Tongue (tissue), 3 donors: ENCODE measurements at places on chromosomes 6 and 20. TPM values are rescaled to one million over a fixed set of nuclear protein-coding genes. Genes with fewer than 3 reads are reported as not detected.

FRMD1 gene
- total RNA-seq: 0.41 TPM

OR12D1 gene
- total RNA-seq: not detected

HLA-DMB gene
- 6.6 TPM for total RNA-seq

SMOC2 gene
- total RNA-seq: 33.5 TPM

PTCHD4 gene
- 1.4 TPM for total RNA-seq

WFDC5 gene
- total RNA-seq: not detected

DNA sequence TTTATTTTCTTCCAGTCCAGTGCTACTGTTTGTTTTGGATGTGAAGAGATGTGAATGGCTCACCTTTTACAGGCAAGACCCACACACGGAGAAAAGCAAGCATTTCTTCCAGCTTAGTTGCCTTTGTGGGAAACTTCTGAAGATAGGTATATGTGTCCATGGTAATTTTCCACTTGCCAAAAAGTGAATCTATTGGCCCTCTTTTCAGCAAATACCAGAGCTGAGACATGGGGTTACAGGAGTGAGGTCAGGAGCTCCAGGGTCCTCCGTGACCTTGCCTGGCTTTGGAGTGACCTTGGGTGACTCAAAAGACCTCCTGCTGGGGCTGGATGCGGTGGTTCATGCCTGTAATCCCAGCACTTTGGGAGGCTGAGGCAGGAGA, 166.7 kb downstream of the SCML4 start:
- DNase-seq: no peak

DNA sequence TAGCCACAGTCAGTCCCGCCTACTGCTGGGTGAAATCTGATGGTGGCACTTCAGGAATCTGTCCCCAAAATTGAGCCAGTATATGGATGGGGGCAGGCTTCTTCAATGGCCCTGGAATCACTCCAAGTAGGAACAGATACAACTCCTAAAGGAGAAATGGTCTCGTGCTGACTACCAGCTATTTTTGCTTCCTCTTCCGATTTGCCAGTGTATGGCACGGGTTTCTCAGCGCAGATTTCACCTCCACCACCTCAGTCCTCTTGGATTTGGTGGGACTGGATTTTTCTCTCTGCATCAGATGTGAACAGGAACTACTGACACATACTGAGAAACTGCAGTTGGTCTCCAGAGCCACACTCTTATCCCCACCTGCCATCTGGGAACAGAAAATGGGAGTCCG, 27.2 kb downstream of the PNPLA1 start:
- no peak for DNase-seq

GRCh38 chr6:165729307-165729936, 66.4 kb upstream of the PDE10A start:
- peak; percentile 14 for DNase-seq

DNA sequence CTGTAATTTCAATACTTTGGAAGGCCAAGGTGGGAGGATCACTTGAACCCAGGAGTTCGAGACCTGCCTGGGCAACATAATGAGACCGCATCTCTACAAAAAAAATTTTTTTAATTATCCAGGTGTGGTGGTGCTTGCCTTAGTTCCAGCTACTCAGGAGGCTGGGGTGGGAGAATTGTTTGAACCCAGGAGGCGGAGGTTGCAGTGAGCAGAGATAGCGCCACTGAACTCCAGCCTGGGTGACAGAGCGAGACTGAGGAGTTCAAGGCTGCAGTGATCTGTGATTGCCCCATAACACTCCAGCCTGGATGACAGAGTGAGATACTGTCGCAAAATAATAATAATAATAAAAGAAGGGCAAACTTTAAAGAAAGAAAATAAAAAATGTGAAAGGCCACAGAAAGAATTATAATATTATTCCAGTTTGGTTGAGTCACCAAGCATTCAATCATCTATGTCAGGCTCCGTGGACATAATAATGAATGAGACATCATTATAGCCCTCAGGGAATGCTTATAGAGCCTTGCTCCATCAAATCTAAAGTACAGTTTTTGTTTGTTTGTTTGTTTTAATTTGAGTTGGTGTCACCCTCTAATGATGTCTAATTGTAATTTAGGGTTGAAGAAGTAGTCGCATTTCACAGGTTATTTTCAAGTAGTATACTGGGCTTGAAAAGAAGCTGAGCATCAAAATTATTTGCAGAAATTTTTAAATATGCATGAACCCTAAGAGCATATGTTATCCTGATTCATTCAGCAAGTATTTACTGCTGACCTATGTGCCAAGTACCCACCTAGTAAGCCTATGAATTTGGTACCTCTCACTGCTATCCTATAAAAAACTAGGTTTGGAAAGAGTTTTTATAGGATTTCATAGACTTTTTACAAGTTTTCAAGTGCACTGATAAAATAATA, 15.1 kb downstream of the GLYATL3 start:
- DNase-seq: no peak

GRCh38 chr20:62344782-62345181, 22.3 kb downstream of the LAMA5 start:
- DNase-seq: no peak

- no peak for DNase-seq
These were observed 23.3 kb downstream of the RAMACL start for GRCh38 chr6:166563200-166563599.

GRCh38 chr20:31572701-31573554, 32.2 kb upstream of the ID1 start:
- DNase-seq: peak; percentile 97

DNA sequence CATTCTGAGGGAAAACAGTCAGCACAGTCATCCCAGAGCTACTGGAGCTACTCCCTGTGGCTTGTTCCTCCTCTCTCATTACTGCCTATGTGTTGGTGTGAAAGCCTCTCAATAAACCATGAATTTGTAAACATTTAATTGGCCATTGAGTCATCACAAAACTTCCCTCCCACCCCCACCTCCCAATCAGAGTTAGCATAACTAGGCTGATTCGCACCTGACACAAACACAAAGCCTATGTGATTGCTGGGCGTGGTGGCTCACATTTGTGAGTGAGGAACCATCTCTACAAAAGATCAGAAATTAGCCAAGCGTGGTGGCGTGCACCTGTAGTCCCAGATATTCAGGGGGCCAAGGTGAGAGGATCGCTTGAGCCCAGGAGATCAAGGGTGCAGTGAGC, 17.1 kb upstream of the SNTA1 start:
- DNase-seq: no peak

DNA sequence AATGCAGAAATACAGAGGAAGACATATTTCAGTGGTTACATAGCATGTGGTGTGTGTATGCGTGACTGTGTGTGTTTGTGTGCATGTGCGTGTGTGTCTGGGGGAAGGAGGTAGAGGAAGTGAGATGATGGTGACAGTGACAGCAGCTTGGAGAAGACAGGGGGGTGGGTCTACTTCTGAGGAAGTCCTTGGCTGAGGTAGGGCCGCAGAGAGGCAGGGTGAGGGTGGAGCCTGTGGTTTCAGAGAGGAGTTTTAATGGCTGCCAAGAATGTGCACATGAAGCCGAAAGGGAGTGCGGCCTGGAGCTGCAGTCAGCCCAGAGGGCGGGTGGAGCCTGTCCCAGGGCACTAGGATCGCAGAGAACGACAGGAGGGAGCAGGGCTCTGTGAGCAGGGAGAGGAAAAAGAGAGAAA, 22.7 kb upstream of the RNF24 start:
- peak; percentile 81 for DNase-seq

DNA sequence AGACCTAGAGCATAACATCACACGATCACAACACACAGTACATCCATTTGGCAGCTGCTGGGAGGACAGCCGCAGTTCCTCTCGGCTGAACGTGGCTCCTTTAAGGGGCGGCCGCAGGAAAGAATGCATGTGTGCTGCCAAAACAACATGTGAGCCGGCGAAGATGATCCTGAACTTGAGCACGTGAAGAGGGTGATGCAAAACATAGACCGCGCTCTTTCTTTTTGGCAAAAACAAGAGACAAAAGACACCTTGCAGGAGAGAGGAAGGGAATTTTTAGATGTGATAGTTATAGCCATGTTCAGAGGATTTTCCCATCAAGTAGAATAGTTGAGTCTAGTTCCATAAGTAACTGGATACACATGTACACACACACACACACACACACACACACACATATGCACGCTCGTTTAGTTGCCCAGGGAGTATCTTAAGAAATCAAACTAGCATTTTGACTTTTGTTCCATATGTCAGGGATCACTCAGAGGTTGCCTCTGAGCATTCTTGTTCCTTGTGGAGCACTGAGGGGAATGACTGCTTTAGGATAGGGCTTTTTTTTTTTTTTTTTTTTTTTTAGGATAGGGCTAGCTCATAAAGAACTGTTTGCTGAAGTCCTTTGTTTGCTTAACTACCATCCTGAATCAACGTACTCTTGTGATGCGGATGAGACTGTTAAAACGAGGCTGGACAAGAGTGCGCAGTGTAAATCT, 21.7 kb upstream of the RANBP9 start:
- DNase-seq: peak; percentile 95
